Uterus (tissue), 4 donors: ENCODE measurements at places on chromosomes 3 and 15. TPM values are rescaled to one million over a fixed set of nuclear protein-coding genes. Genes with fewer than 3 reads are reported as not detected.

DNA sequence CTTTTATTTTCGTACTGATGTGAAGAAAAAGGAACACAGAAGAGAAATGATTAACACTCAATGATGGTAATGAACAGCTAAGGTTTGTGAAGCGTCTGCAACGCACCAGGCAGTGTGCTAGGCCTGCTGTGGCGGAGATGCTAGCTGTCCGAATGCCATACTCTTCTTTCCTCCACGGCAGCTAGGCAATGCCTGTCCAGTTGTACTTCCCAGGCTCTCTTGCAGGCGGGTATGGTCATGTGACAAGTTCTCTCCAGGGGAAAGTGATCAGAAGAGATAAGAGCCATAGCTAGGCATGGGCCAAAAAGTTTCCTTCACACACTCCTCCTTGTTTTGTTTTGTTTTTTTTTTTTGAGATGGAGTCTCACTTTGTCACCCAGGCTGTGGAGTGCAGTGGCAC is 6.7 kb downstream of the TADA3 start:
- no peaks in the 10 kb centered on the region for H3K27me3 ChIP-seq
- DNase-seq, result no peak
- no peaks in the 10 kb centered on the region for H3K36me3 ChIP-seq
- H3K4me1 ChIP-seq, result no peaks in the 10 kb centered on the region

GRCh38 chr3:1942781-1943180 is 155.9 kb upstream of the CNTN4 start:
- H3K4me1 ChIP-seq, result no peaks in the 10 kb centered on the region
- no peak for DNase-seq
- H3K4me3 ChIP-seq, result no peak overlapping the region
- H3K27ac ChIP-seq, result no peak overlapping the region
- no peaks in the 10 kb centered on the region for H3K36me3 ChIP-seq
- H3K27me3 ChIP-seq, result no peaks in the 10 kb centered on the region

- no peaks in the 10 kb centered on the region for H3K36me3 ChIP-seq
- no peak for DNase-seq
- H3K27me3 ChIP-seq, result peaks cover 12% of the 10 kb centered on the region
- H3K4me3 ChIP-seq, result no peak overlapping the region
These were observed 4.3 kb downstream of the SLC6A20 start for GRCh38 chr3:45792036-45792435.

DNA sequence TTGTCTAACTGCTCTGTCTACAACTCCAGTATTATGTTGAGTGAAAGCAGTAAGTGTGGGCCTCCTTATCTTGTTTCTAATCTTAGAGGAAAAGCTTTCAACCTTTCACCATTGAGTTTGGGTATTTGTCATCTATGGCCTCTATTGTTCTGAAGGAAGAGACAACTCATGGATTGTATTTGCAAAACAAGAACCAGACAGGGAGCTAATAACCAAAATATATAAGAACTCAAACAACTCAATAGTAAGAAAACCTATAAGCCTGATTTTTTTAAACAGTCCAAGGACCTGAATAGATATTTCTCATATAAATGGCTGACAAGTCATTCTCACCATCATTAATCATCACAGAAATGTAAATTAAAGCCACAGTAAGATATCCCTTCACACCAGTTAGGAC is 113.0 kb downstream of the TAFA4 start:
- no peaks in the 10 kb centered on the region for H3K36me3 ChIP-seq
- no peak overlapping the region for H3K27ac ChIP-seq
- H3K4me3 ChIP-seq, result no peak overlapping the region
- no peaks in the 10 kb centered on the region for H3K27me3 ChIP-seq

Gene CLRN1
- not detected for total RNA-seq
